ENCODE measurements at places on chromosomes 12 and 14.

GRCh38 chr12:62761658-62762057 lies 173.3 kb downstream of the PPM1H start:
- DNase-seq, result no peak

GRCh38 chr14:33837943-33838683 lies 112.8 kb downstream of the EGLN3 start:
- no peak for DNase-seq

GRCh38 chr12:111035578-111036301 lies 115.4 kb upstream of the MYL2 start:
- DNase-seq, result no peak

- DNase-seq, result no peak
Measured at GRCh38 chr14:74380172-74380571, 31.9 kb downstream of the VRTN start.

- DNase-seq, result no peak
Measured at GRCh38 chr14:99688210-99688581, 4.1 kb downstream of the CYP46A1 start.

GRCh38 chr14:96102081-96102856 lies 63.1 kb downstream of the C14orf132 start:
- DNase-seq, result no peak

DNA sequence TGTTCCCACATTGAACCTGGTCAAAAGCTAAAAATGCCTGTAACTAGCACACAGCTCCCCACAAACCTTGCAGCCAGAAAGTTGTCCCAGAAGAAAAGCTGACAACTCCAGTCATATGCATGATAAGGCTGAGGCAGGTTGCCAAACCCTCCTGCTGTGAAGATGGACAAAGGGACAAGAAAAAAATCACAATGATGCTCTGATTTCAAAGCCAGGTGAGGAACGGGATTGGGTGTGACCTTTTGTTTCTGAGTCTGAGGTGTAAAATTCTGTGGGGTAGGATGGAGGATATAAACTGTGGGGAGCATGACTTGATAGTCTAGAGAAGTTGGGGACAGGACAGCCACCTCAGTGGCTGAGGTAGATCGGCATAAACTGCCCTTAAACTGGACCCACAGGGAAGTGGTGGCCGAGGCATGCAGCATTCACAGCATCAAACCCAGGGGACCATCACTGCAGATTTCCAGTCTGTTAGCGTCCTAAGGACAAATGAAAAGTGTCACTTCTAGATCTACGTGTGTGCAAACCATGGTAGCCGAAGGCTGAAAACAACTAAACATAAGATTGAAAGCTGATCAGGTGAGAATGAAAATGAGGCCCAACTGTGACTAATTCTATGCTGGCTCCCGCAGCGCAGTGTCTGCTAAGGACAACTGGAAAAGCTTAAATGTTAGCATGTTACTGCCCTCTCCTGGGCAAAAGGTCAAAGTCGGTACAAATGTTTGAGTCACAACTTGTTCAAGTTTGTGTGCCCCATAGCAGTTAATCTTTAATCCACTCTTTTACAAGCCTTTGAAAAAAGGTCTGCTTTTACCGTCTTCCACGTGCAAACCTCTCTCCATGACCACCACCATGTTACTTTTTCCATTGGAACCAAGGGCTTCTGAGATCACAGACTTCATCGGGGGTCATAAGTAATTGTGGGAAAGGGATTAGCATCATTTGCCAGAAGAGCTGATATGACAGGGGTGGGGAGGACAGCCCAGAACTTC lies 39.8 kb downstream of the GRIN2B start:
- no peak for DNase-seq

GRCh38 chr12:12481631-12482030 lies 81.0 kb downstream of the DUSP16 start:
- DNase-seq, result no peak

- DNase-seq, result no peak
Measured at GRCh38 chr12:25730489-25731349, 177.6 kb upstream of the LMNTD1 start.

DNA sequence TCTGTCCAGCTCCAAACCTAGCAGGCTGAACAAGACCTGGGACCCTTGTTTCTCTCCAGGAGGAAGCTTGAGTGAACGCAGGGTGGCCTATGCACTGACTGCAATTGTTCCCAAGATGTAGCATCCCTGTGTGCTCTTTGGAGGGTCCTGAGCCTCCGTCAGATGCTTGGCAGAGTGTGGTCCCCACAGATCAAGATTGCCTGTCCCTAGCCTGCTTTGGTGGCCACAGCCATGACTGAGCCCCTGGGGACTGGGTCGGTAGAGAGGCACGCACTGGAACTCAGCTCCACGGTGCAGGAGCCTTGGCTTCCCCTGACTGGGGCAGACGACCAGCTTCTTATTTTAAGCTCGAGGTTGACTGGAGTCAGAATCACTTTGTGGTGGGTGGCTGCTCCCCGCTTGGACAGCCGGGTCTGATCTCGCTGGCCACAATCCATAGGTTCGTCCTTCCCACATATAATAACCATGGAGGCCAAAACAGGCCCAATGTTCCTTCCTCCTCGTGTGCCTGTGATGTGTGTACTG lies 97.8 kb downstream of the LGMN start:
- DNase-seq, result no peak

DNA sequence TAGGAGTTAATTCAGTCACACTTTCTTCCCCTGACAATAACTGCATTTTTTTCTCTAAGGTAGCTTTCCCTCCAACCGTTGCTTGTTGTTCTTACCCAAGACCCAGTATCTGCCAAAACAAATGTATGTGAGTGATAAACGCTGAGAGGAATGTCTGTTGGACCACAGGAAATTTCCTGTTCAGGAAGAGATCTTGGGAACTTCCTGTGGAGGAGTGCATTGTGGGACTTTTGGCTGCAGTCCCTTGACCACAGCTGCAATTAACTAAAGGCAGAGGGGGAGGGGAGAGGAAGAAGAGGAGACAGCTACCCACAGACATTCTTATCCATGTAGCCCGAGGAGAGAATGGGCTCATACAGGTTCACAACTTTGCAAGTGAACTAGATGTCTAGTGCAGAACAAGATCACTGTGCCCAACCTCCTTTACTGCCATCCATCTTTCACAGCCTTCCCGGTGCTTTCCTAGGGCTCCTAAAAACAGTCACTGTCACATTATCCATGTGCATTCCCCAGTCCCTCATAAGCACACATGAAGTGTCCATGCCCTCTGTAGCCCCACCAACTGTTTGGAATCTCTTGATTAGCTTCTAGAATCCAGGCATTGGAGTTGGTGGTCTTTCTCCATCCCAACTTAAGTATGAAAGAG lies 149.5 kb downstream of the ETV6 start:
- no peak for DNase-seq

GRCh38 chr14:89576145-89576927 lies 159.3 kb upstream of the FOXN3 start:
- no peak for DNase-seq

- no peak for DNase-seq
Measured at GRCh38 chr14:20569066-20569465, 8.2 kb upstream of the RNASE9 start.

DNA sequence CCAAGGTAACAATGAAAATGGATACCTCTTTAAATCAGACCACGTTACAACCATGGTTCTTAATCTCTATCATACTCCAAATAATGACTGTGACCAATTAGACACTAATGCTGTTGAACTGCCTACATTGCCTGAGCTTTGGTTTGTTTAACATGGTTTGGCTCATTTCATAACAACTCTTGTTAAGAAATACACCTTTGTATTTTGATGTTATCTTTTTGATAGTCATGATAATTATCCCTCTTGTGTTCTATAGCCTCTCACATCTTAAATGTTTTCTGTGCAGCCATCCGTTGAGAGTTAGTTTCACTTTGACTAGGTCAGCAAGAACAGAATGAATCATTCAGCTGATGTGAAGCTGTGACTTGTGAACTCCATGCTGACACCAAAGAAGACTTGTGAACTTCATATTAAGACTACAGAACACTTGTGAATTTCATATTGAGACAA lies 75.5 kb upstream of the RERGL start:
- DNase-seq, result no peak

GRCh38 chr12:96170328-96170727 lies 23.8 kb upstream of the ELK3 start:
- no peak for DNase-seq

DNA sequence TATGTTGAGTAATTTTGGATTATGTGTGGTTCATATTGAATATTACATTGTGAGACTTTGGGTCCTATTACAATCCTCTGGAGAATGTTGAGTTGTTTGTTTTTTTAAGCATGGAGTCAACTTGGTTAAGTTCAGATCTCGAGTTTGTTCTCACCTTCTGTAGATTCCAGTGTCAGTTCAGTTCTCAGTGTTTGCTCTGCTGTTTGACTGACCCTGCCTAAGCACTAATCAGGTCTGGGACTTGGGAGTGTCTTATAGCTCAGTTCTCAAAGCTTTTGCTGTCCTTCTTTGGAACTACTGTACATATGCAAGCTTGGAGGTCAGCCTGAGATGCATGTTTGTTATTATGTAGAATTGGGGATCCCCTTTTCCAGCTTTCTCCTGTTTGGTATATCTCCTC lies 63.1 kb downstream of the DIP2B start:
- DNase-seq, result no peak

DNA sequence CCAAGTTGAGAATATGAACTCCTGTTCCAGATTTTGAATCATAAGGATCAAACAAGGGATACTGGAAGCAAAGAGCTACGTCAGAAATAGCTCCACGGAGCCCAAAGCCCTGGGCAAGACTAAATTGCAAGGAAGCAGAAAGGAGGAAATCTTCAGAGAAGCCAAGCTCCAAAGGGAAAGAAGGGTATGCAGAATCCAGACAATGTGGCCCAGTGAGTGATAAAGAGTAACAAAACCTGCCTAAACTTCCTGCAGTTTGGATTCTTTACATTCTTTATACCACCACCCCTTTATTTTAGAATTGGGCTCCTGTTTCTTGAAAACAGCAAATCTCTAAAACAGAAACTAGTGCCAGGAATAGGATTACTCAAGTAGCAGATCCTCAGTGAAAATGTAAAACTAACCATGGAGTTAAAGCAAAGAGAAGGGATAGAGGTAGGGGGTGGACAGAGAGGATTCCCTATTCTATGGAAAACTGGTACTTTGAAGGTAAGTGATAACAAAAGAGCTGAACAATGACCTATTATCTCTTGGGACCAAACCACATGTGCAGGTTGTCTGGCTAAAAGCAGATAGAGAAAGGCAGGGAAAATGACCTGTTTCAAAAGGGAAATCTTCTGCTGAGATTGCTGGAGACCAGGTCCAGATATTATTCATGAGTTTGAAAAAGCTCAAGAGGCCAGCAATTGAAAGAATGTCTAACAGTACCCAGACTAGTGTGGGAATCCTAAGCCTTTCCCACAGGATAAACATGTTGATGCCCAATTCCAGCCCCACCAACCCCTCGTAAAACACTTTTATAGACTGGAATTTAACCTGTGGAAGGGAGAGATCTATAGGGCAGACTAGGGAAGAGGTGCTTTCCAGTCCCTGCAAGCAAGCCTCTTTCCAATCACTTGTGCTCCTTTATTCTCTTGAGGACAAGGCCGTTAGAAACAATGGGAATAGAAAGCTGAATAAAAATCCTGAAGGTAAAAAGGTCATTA lies 24.5 kb downstream of the MBIP start:
- DNase-seq, result no peak

GRCh38 chr14:81562818-81563217 lies 29.2 kb upstream of the SEL1L start:
- no peak for DNase-seq

GRCh38 chr14:57293866-57294837 lies 25.4 kb downstream of the AP5M1 start:
- DNase-seq, result no peak

GRCh38 chr12:22409377-22410164 lies 75.1 kb upstream of the ST8SIA1 start:
- DNase-seq, result no peak

DNA sequence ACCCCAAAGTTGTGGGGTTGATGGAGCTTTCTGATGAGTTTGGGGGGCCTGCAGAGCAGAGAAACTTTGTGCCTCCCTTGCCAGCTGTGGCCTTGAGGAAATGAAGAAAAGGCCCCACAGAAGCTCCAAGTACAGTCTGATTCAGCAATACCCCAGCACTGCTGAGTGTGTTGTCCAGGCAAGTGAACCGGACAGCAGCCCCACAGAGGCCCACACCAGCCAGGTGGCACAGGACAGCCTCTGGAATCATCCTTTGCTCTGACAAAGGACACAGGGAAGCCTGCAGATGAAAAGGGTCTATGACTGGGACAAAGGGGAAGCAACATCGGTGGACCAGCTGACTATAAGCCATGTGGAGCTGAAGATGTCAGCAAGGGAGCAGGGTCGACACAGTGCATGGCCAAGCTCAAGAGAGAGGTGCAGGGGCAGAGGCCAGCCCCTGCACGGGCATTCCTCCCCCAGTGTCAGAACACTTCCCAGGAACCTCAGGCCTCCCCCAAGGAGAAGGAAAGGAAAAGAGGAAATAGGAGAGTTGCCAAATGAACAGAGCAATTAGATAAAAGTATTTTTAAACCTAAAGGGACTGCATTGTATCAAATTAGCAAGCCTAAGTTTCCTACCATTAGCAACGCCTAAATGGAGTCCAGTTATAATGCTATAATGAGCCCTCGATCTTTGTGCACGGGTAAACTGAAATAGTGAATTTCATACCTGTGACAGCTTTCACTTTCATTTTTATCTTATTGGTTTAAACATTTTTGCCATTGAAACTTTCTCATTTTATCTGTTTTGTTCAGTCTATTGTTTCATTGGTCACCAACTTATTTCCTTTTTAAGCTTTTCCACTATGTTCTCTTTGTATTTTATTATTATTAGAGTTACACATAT lies 46.3 kb upstream of the PTGDR start:
- DNase-seq, result no peak

DNA sequence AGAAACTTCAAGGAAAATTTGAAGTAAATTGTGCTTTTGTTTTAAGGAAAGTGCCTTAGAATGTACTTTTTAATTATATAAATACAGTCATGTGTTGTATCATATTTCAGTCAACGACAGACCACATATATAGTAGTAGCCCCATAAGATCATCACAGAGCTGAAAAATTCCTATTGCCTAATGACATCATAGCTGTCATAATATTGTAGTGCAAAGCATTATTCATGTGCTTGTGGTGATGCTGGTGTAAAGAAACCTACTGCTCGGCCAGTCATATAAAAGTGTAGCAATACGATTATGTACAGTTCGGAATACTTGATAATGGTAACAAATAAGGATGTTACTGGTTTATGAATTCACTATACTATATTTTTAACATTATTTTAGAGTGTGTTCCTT lies 198.9 kb upstream of the SLC16A7 start:
- no peak for DNase-seq

- no peak for DNase-seq
Measured at GRCh38 chr14:97851428-97851995, 1054.3 kb downstream of the VRK1 start.

- DNase-seq, result no peak
Measured at GRCh38 chr14:103390605-103391004, 5.4 kb downstream of the MARK3 start.

GRCh38 chr12:1357171-1357570 lies 237.2 kb downstream of the FBXL14 start:
- DNase-seq, result no peak

- no peak for DNase-seq
Measured at GRCh38 chr12:26768611-26769603, 64.1 kb downstream of the ITPR2 start.

Measured in nucleus accumbens (tissue), 56 donors.